ENCODE measurements at places on chromosomes 11 and 22.

- DNase-seq: no peak
Observed at GRCh38 chr11:6194065-6194581, 4.9 kb upstream of the OR52W1 start.

- DNase-seq: no peak
Observed at GRCh38 chr22:19526702-19527111, 2.5 kb upstream of the CLDN5 start.

- no peak for DNase-seq
Observed at GRCh38 chr11:87575088-87575487, 537.4 kb downstream of the TMEM135 start.

- DNase-seq: no peak
Observed at GRCh38 chr11:6319001-6319703, 1.1 kb downstream of the CAVIN3 start.

DNA sequence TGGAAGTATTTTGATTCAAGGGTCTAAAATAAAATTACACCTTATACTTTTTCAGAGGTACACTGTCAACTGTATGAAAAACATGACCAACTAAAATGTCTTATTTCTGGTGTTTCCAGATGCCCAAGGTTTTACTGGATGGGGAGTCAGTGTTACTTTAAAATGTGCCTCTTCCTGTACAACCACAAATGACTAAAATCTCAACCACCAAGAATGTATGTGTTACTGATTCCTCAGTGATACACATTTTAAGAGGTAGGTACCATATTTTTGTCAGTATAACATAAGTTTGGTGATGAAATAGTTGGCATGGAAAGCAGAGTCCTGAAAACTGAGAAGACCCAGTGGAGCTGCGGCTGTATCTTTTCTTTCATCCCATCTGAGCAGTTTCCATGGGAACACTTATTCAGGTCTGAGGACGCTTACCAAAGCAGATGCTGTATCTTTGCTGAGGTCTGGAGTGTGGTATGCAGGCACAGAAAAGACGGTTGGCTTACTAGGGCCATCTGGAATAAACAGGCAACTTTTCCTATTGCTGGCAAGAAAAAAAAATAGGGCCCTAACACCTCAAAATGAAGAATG lies 21.2 kb upstream of the TP53AIP1 start:
- DNase-seq: no peak

DNA sequence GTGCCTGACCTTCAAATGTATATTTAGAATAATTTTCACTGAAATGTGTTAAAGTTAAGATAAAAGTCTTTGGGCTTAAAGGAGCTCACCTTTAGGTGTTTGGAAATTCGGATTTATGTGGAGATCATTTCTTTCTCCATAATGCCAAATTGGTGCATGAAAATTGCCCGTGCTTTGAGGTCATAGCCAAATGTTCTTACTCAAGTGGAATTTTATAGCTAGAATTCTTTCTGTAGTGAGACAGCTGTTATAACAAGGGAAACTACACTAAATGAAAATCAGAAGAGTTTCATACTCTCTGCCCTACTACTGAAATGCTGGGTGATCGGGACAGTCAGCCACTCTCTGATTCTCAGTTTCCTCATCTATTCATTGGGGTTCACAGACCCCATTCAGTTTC lies 89.5 kb upstream of the DBX1 start:
- DNase-seq: no peak

DNA sequence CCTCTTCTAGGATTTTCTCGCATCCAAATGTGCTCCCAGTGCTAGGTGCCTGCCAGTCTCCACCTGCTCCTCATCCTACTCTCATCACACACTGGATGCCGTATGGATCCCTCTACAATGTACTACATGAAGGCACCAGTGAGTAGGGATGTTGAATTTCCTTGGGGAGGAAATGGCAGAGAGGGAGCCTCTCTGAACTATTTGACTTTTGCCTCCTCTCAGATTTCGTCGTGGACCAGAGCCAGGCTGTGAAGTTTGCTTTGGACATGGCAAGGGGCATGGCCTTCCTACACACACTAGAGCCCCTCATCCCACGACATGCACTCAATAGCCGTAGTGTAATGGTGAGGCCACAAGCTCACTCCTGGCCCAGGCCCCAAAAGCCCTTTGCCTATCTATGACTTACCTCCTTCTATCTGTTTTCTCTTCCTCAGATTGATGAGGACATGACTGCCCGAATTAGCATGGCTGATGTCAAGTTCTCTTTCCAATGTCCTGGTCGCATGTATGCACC lies 2.5 kb downstream of the TAF10 start:
- DNase-seq: no peak

DNA sequence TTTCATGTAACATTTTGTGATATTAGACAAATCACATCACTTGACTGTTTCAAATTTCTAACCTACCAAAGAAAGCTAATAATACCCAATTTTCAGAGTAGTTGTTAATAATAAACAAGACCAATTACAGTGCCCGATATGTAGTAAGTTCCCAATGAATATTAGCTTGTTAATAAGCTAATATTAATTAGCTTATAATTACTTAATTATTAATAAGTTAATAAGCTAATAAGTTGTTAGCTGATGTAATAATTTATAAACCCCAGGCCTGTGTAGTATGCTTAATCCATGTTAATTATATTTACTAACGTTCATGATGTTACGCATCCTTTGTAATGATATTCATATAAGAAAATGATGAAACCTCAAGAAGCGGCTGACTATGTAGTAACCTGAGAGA lies 643.8 kb upstream of the KIRREL3 start:
- DNase-seq: no peak

- DNase-seq: no peak
Observed at GRCh38 chr22:49521787-49522224, 305.9 kb downstream of the BRD1 start.

Measured in stimulated activated CD8-positive, alpha-beta memory T cell treated with anti-CD3 and anti-CD28 coated beads, Interleukin-15, amount 100 ng/mL, for 4 hours (primary cell).